ENCODE measurements at places on chromosomes 12 and 14.

GRCh38 chr14:38213001-38213400 lies 5.3 kb downstream of the SSTR1 start:
- DNase-seq: peak; percentile 31

DNA sequence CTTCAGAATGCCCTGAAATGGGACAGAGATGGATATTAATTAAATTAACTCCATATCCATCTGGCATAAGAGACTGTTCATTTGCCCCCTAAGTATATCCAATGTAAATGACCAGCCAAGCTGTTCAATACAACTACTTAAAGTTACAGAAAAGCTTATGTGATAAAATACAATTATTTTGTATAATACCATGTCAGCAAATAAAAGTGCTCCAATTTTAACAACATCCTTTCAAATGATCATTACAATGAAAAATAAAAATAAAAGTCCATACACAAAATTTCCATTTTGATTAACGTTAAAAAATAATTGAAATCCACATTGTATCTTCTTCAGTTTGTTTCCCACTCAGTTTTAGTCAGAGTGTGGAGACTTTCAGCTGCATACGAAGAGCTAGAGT lies 5.7 kb downstream of the CLEC6A start:
- no peak for DNase-seq

DNA sequence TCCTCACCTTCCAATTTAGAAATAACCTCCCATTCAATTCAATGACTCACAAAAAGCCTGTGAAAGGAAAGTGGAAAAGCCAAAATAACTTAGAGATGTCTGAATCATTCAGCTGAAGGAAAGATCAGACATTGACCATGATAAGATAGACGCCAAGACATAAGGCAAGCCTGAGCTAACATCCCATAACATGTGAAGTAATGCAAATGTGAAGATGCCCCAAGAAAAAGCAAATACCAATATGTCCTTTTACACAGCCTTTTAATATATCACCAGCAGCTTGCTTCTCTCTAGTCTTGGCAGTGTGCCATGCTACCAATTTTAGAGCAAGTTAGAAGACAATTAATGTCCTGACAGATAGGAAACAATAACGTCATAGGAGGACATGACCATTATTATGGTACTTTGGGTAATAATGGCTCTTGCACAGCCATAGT lies 2.4 kb upstream of the NUMB start:
- no peak for DNase-seq

DNA sequence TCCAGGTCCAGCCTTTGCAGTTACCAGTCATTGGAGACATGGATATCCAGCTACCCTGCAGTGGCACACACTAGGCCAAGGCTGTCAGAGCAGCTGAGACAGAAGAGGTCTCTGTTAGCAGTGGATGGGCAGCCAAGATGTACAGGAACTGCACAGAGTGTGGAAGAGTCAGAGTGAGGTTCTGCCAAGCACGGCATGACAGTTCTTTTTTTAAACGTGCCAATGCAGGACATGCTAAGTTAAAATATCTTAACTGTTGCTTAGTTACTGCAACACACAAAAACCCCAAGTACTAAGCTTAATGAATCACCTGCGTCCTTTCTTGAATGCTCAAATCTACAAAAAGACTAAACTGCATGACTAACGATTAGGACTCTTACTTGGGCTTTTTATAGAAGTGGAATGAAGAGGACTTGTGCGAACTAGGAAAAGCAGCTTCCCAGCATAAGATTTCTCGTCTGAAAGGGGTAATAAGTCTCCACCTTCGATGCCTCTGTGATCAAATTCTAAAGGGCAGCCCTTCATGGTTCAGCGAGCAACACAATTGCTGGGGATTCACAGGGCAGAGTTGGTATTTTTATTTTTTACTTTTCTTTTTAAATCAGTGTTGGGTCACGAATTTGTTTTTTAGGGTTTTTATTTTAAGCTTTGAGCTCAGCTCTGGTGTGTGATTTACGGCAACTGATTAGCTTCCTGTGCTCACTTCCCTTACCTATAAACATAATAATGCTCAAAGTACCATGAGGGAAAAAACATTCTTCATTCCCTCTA lies 20.6 kb downstream of the MAPK1IP1L start:
- peak; percentile 91 for DNase-seq

- no peak for DNase-seq
Observed at GRCh38 chr12:51480978-51481377, 56.3 kb downstream of the SLC4A8 start.

GRCh38 chr14:77613201-77613600 lies 3.2 kb downstream of the SPTLC2 start:
- DNase-seq: no peak

DNA sequence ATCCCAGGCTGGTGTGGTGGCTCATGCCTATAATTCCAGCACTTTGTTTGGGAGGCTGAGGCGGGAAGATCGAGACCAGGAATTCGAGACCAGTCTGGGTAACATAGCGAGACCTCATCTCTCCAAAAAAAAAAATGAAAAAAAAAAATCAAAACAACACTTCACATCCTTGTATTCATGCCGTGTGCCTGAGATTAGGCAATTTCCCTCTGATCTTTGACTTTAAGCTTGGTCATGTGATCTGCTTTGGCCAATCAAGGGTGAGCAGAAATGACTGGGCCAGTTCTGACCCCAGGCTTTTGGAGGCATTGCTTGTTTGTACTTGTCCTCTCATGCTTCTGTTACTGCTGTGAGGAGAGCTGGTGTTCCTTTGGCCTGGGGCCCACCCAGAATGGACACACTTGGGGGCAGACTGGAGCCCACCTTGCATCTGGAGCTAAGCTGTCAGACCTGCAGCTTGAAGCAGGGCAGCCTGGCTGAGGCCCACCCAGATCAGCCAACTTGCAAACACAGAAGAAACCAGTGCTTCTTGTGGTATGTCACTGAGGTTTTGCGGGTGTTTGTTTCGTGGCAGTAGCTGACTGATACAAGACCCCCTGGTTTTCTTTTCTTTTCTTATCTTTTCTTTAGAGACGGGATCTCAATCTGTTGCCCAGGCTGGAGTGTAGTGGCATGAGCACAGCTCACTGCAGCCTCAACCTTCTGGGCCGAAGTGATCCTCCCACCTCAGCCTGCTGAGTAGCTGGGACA lies 29.7 kb upstream of the TBX3 start:
- no peak for DNase-seq

GRCh38 chr12:109645194-109645593 lies 68.4 kb upstream of the FAM222A start:
- no peak for DNase-seq

- DNase-seq: peak; percentile 74
Observed at GRCh38 chr14:67618617-67619063, 1.1 kb upstream of the ARG2 start.

DNA sequence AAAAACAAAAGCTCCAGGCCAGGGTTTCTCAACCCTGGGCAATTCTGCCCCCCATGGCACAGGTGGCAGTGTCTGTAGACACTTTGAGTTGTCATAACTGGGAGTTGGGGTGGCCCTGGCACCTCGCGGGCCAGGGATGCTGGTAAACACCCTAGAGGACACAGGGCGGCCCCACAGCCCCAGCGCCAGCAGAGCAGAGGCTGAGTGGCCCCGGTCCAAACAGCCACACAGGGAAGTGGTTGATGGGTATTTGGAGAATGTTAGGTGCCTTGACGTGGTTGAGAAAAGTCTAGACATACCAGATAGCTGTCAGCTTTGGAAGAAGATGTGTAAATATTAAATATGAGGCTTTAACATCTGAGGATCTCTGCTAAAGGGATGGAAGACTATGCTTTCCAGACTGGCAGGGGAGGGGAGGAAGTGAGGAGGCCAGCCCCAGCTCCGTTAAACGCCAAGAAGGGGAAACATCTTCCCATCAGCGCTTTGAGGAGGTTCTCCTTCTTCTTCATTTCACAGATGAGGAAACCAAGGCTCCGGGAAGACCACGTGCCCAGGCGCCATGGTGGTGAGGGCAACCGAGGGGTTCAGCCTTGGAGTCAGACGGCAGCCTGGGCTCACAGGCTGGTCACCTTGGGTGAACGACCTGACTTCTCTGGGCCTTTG lies 103.7 kb downstream of the SCARB1 start:
- no peak for DNase-seq

DNA sequence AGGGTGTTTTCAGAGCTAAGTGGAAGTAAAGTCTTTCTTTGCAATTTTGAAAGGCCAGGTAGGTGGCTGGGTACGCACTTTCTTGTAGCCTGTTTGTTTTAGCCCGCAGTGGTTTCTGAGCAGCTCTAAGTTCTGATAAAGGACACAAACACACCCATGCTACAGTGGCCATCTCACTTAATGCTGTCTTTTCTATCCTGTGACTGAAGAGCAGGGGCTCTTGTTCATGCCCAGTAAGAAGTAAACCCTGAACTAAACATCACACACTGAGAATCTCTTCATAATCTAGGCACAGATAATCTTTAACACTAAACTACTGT lies 427.2 kb downstream of the RAD51B start:
- no peak for DNase-seq
